COLO829 (cell line): ENCODE measurements at places on chromosomes 7 and 10.

- DNase-seq, result no peak
Measured at GRCh38 chr7:144997512-144997911, 161.7 kb upstream of the TPK1 start.

DNA sequence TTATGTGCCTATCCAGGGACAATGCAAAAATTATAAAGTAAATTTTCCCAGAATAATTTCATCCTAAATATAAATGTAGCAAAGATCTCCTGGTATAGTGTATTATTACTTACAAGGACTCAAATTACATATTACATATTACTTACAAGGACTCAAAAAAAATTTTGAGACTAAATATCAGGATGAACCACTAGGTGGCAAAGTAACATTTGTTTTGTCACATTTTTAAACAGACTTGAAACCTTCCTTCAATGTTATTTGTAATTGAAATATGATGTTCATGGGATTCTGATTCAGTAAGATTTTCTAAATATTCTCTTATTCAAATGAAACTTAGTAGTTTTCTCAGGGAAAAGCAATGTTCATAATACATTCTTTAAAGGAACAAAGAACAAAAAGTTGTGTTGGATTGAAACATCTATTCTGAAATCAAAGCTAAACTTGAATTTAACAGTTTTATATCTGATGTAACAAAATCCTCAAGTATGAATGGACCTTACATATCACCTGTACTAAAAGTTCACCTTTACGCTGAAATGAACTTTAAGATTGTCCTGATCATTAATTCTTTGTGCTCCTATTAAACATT is 74.3 kb upstream of the GNAI1 start:
- DNase-seq, result peak; percentile 56

DNA sequence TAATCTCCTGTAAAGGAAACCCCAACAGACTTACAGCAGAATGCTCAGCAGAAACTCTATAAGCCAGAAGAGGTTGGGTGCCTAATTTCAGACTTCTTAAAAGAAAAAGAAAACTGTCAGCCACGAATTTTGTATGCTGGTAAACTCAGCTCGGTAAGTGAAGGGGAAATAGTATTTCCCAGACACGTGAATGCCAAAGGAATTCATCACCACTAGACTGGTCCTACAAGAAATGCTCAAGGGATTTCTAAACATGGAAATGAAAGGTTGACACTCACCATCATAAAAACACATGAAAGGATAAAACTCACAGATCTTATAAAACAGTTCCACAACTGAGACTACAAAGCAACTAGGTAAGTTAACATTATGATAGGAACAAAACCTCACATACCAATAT is 68.6 kb downstream of the GLCCI1 start:
- no peak for DNase-seq

DNA sequence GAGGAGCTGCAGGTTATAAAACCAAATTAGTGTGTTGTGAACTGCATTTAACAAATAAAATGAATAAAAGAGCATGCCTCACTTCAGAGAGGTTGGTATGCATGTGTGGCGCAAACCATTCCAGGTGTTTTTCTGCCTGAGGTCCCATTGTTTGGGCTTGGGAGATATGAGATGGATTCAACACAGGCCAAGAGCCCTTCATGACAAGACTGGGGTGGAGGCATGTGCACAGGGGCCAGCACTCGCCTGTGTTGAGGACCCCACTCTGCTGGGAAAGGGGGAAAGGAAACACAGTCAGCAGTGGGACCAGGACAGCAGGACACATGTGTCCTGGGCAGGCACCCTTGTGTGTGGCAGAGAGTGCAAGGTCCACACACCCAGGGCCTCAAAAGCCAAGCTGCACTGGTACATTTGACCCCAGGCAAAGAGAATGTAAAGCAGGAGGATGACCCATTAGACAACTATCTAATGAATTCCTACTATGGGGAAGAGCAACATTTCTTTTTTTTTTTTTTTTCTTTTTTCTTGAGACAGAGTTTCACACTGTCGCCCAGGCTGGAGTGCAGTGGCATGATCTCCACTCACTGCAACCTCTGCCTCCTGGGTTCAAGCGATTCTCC is 9.2 kb upstream of the SLC18A3 start:
- DNase-seq, result no peak

DNA sequence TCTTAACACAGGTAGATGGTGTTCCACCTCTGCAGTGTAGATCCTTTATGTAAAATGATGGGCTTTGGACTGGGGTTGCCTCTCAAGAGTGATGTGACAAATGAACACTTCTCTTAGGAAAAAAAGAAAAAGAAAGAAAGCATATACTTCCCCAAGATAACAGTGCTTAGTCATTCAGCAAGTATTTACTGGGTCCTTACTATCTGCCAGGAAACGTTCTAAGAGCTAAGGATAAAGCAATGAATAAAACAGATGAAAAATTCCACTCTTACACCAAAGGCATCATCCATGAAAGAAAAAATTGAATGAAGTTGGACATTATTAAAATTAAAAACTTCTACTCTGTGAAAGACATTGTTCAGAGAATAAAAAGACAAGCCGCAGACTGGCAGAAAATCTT is 177.3 kb downstream of the C7orf25 start:
- no peak for DNase-seq

- no peak for DNase-seq
Measured at GRCh38 chr7:51457079-51457478, 140.5 kb upstream of the COBL start.

GRCh38 chr10:25180801-25181200 is 6.0 kb downstream of the GPR158 start:
- no peak for DNase-seq

DNA sequence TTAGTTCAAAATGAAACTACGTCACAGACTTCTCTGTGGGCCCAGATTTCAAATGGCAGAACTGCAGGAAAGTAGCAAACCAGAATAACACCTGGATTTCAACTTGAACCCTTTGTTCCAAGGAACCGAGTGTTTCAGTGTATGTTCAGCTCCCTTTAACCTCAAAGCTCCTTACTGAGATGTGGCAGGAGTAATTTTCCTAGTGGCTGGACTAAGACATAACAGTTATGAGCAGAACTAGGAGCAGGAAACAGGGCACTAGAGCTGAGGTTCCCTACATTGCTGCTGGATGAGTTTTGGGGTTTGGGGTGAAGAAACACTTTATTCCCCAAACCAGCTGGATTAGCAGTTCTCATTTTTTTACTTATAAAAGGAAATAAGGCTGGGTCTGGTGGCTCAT is 50.1 kb downstream of the NSUN6 start:
- DNase-seq, result no peak

DNA sequence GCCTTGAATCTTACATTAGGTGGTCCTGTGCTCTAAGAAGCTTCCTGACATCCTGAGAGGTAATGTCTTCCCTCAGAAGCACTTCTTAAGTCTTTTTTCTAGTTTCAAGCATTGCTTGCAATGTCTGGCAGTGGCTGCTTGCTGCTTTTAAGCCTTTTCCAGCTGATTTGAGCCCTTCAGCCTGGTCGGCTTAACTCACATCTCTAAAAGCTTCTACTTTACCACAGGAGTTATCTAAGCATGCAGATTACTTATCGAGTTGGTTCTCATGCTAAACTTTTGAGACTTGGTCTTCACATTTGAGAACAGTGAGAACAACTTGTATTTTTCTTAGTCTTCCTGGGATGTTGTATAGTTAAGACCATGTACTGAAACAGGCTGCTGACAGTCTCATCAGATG is 3.9 kb downstream of the LRMDA start:
- DNase-seq, result no peak

- DNase-seq, result no peak
Measured at GRCh38 chr10:34135515-34135914, 679.6 kb downstream of the PARD3 start.
